Frontal cortex (tissue), 4 donors: ENCODE measurements at places on chromosomes 1 and 21.

DNA sequence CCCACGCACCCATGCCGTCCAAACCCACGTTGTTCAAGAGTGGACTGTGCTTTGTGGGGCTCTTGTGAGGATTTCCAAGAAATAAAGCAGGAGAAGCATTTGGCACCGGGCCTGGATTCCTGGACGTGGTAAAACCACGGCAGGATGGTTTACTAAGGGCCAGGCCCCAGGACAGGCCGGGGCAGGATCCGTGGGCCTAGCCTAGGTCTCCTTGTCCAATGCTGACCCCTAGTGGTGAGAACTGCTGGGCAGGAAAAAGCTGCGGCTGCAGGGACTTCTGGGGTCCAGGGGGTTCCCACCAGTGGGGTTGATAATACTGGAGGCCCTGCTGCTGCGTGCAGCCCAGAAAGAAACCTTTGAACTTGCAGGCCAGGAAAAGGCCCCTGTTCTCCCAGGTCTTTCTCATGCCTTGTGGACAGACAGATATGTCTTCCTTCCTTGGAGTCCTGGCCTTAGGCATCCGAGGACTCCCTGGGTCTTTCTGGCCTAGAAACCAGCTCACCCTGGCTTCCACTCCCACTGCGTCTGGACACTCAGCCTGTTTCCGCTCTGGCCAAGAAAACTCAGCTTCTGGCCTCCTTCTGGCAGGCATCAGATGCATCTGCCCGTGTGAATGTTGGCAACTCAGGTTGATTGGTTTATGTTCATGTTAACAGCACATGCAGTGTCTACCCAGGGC, 106.9 kb upstream of the TMEM51 start:
- peak; percentile 78 for DNase-seq

- DNase-seq, result no peak
Measured at GRCh38 chr1:212125654-212126053, 90.1 kb downstream of the DTL start.

DNA sequence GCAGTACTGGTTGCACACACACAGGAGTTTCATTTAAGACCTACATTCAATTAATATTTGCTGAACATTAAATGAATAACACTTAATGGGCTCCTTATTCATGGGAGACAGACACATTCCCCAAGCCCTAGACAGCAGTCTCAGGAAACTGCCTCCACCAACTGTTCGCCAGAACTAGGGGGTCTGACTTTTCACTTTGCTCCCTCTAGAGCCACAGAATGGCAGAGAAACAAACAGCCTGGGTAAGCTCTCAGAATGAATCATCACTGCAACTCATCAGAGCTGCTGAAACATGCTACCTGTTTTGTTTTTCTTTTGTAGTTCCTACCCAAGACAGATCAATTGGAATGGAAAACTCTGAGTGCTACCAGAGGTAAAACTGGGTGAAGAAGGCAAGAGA, 31.7 kb downstream of the ELK4 start:
- DNase-seq, result no peak

- DNase-seq, result no peak
Measured at GRCh38 chr1:192081359-192081758, 76.9 kb upstream of the RGS18 start.

DNA sequence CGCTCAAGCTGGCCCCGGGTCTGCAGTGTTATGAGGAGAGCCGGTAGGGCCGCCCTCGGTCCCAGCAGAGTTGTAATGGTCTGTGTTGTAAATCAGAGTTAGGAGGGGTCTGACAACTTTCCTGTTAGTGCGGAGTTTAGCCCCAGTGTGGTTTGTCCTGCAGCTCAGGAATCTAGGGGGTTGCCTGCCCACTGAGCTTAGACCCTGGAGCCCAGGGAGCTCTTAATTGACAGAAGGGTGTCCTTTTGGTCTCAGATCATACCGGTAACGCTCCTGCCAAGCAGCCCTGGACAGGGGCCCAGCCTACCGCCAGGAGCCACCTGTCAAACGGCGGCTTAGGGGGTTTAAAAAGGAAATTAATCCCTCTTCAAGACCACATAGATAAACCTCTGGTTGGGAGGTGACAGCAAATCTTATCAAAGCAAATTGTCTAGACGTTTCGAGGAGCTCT, 164.4 kb downstream of the DYRK1A start:
- no peak for DNase-seq

DNA sequence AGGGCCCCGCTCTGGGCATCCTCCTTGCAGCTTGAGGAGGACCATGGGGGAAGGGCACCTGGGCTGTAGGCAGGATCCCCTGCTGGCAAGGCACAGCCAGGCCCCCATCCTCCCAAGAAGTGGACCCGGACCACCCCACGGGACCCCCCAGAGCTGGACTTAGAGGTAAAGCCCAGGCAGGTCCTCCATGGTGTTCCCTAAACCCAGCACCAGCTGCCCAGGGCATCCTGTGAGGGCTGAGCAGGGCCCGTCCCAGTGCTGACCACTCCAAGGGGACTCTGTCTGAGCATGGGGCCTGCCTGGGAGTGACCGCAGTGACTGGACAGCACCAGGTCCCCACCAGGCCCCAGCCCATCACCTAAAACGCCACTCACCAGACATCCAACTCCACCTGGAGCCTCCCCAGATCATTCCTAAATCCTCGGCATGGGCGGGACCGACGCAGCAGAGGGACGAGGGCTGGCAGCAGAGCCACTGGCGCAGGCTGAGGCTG, 21.3 kb downstream of the COL6A2 start:
- DNase-seq, result no peak

DNA sequence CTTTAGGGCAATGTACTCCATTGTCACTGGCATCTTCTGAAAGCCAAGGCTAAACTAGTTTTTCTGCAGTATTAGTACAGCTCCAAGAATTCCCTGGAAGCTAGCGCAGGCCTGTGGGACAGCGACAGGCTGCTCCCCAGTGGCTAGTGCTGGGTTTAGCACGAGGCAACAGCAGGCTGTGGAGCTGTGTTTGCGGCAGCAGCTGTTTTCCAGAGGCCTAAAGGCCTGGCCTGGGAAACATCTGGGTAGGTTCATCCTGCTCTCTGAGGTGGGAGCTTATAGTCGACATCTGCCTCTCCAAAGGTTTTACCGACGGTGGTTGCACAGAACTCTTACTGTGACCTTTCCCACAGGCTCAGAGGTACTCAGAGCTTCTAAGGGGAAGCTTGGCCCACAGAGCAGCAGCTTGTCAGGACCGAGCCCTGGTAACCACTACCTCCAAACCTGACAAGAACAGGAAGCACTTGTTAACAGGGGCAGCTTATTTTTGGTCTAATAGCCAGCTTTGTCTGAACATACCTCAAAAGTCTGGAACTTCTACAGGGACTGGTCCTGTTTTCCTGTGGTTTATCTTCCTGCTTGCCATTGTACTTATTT, 17.2 kb downstream of the CC2D1B start:
- DNase-seq, result no peak

DNA sequence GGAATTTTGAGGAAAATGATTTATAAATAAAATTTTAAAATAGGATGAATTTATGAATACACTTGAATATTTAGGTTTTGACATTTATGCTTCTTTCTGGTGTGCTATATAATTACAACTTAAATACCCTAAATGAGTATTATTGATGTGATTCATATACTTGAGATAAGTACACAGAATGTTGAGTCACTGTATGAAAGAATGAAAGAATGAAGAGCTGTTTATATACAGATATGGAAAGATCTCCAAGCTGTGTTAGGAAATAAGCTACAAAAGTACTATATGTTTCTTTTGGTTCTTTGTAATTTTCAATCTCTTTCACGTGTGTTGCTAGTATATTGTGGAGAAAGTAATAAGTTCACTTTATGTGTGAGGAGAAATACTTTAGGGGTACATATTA, 147.2 kb downstream of the RASAL2 start:
- no peak for DNase-seq

DNA sequence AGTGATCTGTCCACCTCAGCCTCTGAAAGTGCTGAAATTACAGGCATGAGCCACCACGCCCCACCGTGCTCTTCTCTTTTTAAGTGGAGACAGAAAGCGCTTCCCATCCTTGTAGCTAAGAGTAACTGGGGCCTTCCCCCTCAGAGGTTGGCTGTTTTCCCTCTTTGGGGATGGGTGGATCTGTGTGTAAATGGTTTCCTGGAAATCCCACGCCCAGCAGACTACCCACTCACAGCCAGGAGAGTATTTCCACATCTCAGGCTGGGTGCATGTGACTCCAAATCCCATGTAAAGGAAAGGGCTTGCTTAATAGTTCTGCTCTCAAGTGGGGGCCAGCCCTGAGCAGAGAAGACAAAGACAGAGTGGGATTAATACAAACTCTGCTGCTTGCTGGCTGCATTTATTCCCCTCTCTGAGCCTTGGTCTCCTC, 19.6 kb upstream of the TCEA3 start:
- DNase-seq, result no peak

- DNase-seq, result peak; percentile 69
Measured at GRCh38 chr1:17438318-17439249, 893 bp downstream of the RCC2 start.

- DNase-seq, result no peak
Measured at GRCh38 chr21:16740511-16740910, 772.3 kb upstream of the CXADR start.

DNA sequence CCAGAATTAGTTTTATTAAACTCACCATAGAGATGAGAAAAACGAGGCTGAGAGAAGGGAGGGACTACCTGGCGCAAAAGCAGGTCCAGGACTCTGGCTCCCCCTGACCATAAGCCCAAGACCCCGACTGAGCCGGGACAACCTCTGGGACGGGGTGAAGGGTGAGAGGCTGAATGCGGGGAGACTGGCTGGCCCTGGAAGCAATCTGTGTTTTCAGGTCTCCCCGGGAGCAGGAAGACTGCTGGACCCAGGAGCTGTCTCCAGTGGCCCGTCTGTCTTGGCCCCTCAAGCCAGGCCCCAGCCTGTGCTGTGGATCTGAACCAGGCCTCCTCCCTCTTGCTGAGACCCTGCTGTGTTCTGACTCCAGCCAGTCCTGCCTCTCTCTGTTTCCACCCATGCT, 240.8 kb downstream of the TRABD2B start:
- no peak for DNase-seq

GRCh38 chr1:10615332-10615731, 140.6 kb downstream of the PEX14 start:
- no peak for DNase-seq

GRCh38 chr21:16676391-16676790, 836.5 kb upstream of the CXADR start:
- DNase-seq, result no peak

- DNase-seq, result no peak
Measured at GRCh38 chr1:89637496-89637895, 4.6 kb downstream of the LRRC8C start.

DNA sequence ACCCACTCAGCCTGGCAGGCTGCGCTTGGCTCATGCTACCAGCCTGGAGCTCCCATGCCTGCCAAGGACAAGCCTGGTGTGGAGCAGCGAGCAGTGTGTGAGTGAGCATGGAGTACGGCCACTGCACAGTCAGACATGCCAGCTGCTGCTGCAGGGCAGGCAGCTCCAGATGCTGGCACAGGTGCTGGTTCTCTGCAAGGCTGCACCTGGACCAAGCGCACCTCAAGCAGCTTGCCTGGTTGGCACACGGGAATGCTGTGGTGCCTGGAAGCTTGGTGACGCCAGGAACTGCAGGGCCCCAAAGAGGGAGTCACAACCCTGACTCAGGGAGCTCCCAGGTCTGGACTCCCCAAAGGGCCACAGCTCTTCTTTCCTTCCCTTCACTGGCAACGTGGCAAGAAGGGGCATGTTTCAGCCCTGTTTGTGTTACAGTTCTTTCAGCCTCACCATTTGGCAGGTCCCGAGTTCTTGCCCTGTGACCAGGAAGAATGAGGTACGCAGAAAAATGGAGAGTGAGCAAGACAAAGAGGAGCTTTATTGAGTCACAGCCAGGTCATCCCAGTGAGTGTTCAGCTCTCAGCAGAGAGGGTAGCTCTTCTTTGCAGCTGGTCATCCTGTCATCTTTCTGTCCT, 26.1 kb downstream of the ACOT7 start:
- DNase-seq, result no peak

DNA sequence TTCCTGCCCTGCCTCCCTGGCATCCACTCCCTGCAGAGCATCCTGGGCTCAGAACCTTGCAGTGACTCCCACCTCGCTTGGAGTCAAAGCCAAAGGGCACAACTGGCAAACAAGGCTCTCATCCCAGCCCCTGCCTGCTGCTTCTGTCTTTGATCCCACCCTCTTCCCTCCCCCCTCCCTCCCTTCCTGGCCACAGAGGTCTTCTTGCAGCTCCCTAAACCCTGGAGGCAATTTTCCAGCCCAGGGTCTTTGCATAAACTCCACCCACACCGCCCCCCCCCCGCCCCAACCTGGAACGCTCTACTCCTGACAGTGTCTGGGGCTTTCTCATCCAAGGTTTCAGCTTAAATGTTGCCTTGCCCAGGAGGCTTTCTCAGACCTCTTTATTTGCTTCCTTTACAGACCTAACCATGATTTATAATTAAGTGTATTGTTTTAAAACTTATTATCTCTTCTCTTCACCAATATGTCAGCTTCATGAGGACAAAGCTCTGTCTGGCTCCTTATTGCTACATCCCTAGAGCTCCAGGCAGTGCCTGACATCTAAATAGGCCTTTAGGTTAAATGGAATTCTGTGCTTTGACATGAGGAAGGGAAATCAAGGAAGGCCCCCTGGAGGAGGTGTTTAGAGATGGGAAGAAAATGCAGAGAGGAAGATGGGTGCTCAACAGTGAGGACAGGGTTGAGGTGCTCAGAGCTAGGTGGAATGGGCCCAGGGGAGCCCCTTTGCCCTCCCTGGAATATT, 37.7 kb upstream of the PADI1 start:
- no peak for DNase-seq

- no peak for DNase-seq
Measured at GRCh38 chr21:29680273-29680672, 259.5 kb downstream of the GRIK1 start.

GRCh38 chr1:201760516-201760915, 68.4 kb upstream of the IPO9 start:
- DNase-seq, result no peak

GRCh38 chr1:171637928-171638576, 14.4 kb downstream of the MYOC start:
- no peak for DNase-seq

DNA sequence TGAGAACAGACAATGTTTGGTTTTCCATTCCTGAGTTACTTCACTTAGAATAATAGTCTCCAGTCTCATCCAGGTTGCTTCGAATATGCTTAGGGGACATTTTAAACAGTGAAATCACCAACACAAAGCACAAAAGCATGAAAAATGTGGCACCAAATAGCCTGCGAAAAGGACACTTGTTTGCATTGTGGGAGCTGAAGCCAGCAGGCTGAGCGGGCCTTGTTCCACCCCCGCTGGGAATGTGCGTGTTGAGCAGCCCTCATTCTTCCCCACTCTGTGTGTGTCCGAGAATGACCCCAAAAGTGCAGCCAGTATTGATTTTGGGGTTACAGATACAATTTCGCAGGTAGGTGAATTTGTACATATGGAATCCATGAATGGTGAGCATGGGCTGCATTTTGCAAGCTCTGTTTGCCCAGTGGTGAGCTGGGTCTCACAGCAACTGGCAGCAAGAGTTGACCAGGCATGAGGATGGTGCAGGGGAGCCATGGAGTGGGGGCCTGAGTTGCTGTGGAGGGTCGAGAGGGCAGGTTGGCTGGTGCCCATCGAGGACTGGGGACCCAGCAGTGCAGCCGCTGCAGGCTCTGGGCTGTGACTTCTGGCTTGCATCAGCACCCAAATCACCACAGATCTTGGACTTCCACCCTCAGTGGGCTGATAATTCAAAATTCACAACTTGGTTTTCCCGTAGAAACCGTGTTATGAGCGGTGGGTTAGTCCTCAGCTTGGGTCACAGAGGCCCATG, 29.4 kb downstream of the NENF start:
- no peak for DNase-seq
